ENCODE measurements at places on chromosomes 3 and 15.

DNA sequence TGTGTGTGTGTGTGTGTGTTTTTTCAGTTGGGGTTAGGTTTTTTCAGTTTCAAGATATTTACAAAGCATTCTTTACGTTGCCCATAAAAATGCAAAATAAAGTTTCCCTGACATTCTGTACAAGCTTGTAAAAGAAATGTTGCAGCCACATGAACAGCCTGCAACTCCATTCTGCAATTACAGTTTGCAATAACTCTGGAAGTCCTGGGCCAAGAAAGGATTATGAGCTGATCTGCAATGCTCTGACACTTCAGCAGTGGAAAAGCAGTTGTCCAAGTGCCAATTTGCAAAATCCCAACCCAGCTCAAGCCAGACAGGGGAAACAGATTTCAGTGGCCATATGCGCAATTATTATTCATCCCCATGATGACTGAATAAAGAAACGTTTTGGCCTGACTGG is 322.1 kb downstream of the MEX3B start:
- DNase-seq = no peak

DNA sequence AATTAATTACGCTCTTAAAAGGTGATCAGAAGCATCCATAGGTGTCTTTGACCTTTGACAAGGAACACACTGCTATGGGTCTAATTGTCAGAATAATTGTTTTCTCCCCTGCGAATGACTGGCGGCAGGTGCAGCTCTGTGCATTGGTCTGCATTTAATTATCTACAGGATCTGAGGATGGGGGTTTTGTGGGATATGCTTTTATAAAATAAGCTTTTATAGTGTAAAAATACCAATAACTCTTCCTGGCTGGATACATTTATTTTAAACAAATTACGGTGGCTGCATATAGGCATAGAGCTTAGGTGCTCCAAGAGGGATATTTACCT is 201.6 kb upstream of the RGMA start:
- no peak for DNase-seq

DNA sequence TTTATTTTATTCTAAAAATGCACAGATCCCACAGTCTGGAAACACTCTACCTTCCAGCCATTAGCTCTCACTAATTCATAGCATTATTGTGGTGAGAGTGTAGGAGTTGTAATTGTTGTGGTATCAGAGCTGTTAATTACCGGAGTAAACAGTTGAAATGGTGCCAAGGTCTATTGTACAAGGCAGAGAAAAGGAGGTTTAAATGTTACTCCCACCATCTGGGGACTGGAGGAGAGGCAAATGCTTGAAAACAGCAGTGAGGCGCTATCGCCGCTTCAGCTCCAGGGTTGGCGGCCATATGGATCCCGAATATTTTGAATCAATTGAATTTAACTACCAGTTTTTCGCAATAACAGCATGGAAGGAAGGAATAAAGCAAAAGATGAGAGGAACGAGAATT is 113.1 kb upstream of the C15orf61 start:
- no peak for DNase-seq

GRCh38 chr3:138187296-138188012 is at the start of gene ARMC8:
Gene ARMC8, plus strand, starts transcription at chr3:138187301. Its CDS starts 254 bp downstream, at chr3:138187555.
- DNase-seq = no peak
